ENCODE measurements at places on chromosomes 16 and 17.

GRCh38 chr16:85082173-85083050 lies 29.9 kb downstream of the CIBAR2 start:
- no peak for DNase-seq

- DNase-seq, result no peak
These were observed 1.8 kb upstream of the NPRL3 start for GRCh38 chr16:140175-140857.

DNA sequence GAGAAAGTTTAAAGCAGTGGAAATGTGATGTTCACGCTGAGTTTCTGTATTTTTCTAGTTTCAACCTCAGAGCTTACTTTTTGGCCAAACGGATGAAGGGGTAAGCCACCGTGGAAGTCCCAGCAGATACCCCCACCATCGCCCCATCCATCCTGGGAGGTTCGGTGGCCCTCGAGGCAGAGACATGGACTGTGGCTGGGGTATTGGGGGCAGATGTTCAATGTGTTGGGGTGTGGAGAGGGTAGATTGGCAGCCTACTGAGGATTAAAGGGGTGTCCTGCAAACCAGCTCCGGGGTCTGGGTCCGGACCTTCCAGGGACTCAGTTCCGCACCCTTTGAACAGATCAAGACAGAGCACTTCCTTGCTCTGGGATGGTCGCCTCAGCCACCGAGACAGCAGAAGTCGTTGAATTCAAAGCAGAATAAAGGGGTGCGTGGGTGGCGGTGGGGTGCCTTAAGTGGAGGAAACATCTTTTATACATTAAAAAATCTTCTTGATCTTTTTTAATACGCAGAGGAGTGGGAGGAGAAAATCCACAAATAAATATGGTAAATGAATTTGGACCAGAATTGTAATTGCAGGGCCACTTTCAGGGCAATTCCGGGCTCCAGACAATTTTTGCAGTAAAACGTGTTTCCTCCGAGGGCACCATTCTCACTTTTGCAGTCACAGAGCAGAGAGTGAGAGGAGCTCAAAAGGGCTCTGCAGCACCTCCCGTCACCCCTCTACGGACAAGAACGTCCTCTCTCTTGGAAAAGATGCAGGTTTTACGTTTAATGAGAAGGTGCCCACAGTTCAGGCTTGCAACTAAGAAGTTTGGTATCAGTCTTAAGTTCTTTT lies 8.2 kb upstream of the CBX8 start:
- no peak for DNase-seq

GRCh38 chr17:28547096-28547622 lies 5.3 kb downstream of the UNC119 start:
- no peak for DNase-seq

- DNase-seq, result no peak
These were observed at the start of gene EMP2 for GRCh38 chr16:10579965-10580882. EMP2 (minus strand) TSS chr16:10580598; CDS start chr16:10547617, 32,981 bp downstream.

DNA sequence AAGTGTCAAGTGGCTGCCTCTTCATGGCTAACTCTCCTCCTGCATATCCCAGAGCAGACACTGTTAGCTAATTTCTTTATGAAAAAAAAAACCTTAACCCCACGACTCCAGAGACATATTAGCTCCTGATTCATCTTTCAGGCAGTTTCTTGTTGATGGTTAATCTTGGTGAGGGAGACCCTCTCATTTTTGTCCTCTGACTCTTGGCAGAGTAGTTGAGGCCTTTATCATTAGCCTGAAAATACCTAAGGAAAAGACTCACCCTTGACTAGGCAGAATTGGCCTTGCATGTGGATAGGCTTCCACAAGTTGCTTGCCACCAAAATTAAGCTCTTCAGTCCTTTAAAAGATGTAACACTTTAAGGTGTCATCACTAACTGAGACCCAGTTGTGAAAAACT lies 4.0 kb downstream of the CRYBA1 start:
- DNase-seq, result no peak

DNA sequence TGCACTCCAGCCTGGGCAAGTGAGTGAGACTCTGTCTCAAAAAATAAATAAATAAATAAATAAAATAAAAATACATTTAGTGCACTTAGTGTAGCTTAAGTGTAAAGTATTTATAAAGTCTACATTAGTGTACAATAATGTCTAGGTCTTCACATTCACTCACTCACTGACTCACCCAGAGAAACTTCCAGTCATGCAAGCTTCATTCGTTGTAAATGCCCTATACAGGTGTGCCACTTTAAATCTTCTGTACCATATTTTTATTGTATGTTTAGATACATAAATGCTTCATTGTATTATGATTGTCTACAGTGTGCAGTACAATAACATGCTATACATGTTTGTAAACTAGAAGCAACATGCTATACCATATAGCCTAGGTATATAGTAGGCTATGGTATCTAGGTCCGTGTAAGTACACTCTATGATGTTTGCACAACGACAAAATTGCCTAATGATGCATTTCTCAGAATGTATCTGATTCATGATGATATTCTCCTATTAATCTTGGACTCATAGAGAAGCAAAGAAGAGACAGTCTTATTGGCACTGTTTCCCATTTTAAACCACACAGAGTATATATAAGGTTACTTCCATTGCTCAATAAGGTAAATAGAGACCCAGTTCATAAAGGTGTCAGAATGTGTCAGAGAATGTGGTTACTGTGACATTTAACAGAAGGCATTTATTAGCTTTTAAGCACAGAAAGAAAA lies 1314.9 kb downstream of the CDH11 start:
- DNase-seq, result no peak

- DNase-seq, result no peak
These were observed 87.7 kb downstream of the MRM3 start for GRCh38 chr17:869567-870525.

- DNase-seq, result no peak
These were observed 601 bp upstream of the RFWD3 start for GRCh38 chr16:74667255-74667700.

- no peak for DNase-seq
These were observed 17.2 kb upstream of the METRNL start for GRCh38 chr17:83062011-83062817.

- DNase-seq, result no peak
These were observed 468.0 kb downstream of the TOX3 start for GRCh38 chr16:52078716-52079655.

GRCh38 chr17:50839591-50840310 lies 4.4 kb downstream of the WFIKKN2 start:
- no peak for DNase-seq

Measured in activated CD4-positive, CD25-positive, alpha-beta regulatory T cell (primary cell).